Putamen (tissue), 1 donor: ENCODE measurements at places on chromosomes 1 and 21.
A peak's percentile ranks its signal among the peaks of the same experiment; 100 is the strongest.

- DNase-seq: peak; percentile 79
Observed at GRCh38 chr1:38919130-38919529, 22.5 kb downstream of the RHBDL2 start.

GRCh38 chr1:203743091-203743571 lies 21.9 kb upstream of the LAX1 start:
- no peak for DNase-seq

DNA sequence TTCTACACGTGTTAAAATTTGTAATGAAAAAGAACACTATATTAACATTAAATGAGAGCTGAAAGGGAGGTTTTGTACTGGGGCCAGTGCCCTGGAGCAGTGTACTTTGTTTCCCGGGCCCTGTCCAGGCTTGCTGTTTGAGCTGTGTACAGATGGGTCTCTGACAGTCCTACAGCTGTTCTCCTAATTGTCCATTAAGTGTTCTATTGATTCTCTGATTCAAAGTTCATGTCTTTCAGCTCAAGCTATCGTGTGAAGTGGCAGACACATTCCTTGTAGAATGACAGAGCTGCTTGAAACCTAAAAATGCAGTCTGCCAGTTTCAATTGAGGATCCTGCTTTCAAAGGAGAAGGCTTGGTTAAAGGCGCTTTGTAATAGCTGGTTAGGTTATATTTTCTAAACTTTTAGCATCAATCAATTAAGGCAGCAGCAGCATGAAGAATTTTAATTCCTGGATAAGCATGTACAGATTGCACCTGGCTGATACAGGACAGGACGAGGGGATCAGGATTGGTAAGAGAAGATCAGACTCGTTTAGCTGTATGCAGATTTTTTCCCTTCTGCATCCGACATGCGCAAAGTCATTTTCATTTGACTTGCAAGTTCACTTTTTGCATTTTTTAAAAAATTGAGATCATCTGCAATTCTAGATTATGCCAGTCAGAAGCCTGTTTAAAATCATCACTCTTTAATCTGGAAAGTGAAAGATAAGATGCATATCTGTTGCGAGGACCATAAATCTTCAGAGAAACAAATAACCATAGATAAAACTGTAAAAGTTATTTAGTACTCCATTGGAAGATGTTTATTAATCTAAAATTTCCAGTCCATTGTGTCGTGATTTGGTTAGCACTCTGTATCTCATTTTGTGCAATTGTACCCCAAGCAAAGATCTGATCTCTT lies 98.5 kb downstream of the ATG4C start:
- DNase-seq: no peak

GRCh38 chr1:112927462-112927990 lies 28.5 kb downstream of the SLC16A1 start:
- DNase-seq: peak; percentile 51

DNA sequence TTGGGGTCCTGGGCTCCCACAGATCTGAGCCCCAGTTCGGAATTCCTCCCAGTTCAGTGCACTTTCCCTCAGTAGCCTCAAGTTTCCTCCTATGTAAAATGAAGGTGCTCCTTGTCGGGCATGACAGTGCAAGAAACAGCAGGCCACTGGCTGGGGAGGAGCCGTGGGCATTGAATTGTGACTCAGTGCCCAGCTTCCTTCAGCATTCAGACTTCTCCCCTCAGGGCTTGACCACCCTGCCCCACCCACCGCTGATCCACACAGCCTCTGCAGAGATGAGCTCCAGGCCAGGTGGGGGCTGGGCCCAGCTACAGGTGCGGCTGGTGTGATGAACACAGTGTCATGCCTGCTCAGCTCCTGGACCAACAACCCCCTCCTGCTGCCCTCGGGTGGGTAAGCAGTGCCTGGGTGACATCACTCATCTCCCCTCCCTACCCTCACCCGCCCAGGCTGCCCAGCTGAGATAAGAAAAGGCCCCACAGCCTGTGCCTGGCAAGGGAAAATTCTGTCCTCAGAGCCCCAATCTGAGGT lies 4.9 kb downstream of the MOB3C start:
- DNase-seq: no peak

GRCh38 chr1:19006837-19007271 lies 50.4 kb upstream of the IFFO2 start:
- no peak for DNase-seq

GRCh38 chr1:84541679-84542078 lies 32.6 kb downstream of the CTBS start:
- no peak for DNase-seq

GRCh38 chr1:13812456-13813397 lies 112.7 kb downstream of the PRDM2 start:
- no peak for DNase-seq

DNA sequence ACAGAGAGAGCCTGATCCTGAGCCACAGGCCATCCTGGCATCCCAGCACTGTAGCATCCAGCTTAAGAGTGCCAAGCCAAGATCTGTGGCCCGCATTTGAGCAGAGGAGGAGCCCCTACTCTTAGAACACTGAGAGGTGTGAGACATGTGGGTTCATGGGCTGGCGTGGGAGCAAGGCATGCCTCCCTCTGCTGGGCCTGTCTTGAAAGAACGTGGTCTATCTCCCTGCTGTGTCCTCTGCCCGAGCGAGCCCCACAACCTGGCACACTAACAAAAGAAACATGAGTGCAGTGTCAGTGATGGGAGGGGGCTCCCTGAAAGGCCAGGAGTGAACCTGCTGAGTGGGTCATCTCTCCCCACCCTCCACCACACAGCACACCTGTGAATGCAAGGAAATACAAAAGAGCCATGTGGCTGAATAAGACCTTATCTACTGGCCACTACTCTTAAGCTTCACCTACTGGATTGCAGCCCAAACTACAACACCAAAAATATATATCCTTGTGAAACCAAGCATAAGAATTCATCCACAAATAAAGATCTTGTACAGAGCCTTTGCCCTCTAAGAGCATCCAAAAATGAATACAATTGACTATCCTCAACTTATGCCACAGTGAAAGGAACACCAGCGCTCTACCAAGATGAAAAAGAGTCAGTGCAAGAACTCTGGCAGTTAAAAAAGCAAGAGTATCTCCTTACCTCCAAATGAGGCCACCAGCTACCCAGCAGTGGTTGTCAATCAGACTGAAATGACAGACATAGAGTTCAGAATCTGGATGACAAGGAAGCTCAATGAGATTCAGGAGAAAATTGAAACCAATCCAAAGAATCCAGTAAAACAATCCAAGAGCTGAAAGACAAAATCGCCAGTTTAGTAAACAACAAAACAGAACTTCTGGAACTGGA lies 259.4 kb upstream of the DAB1 start:
- no peak for DNase-seq

DNA sequence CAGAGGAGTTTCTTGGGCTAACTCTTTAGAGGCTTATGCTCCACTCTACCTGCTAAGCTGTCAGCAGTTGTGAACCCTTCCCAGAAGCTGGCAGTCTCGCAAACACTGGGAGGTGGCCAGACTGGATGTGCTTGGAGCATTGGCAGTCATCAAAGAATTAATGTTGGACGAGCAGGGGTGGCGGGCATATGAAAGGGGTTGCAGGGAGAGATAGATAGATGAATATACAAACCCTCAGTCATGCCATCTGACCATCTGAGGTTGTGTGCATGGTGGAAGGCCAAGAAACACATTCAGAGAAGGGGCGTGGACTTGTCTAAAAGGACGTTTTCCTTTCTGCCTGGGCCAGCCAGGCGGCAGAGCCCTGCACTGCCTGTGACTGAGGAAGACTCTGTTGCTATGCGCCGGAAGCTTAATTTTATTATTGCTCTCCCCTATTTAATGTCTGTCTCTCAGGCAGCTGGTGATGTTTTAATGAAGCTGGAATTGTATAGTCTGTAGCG lies 164.4 kb downstream of the PBX1 start:
- peak; percentile 27 for DNase-seq

DNA sequence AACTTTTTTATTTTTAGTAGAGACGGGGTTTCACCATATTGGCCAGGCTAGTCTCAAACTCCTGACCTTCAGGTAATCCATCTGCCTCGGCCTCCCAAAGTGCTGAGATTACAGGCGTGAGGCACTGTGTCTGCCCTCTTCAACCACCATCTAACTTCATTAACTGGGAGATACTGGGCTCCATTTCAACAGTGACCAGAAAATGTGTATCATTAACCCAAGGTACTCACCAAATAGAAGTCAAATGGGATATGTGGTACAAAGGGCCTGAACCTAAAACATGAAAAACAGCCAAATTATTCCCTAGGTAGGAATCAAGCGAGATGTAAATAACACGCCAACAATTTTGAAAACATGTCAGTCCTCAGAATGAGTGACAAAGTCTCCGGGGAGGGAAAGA lies 1.2 kb downstream of the ILF2 start:
- no peak for DNase-seq

DNA sequence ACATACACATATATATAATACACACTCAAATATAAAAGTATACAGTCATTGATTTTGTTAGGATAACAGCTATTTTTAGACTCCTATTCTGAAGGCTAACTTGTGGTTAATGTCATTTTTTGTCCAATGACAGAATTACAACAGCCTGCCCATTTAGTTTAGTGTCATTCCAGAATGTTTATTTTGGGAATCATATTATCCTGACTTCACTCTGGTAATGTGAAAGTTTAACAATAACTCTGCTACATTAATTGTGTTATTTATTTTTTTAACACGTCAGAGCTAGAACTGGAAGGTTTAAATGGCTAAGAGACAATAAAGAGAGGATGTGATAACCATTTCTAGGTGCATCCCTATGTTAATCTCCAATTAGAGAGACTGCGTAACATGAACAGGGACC lies 648.1 kb downstream of the USP25 start:
- no peak for DNase-seq

GRCh38 chr1:245488346-245489129 lies 333.8 kb downstream of the KIF26B start:
- DNase-seq: no peak

GRCh38 chr1:108561689-108562326 lies 1.9 kb downstream of the EEIG2 start:
- DNase-seq: no peak

GRCh38 chr1:201019321-201019977 lies 4.1 kb downstream of the KIF21B start:
- no peak for DNase-seq

- DNase-seq: no peak
Observed at GRCh38 chr21:42539931-42540343, 26.3 kb downstream of the SLC37A1 start.

DNA sequence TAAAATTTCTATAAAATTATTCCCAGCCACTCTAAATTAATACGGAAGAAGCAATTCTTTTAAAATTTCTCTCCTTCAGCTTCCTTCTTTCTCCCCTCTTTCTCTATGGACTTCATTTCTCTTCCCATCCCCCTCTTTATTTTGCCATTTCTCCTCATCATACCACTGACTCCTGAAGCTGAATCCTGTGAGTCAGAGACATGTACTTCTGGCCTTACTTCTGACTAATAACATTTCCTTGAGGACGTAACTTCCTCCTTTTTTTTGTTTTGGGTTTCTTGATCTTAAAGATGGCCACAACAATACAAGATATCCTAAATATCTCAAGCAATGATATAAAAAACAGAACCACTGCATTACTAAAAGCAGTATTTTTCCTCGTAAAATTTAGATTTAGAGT lies 63.6 kb upstream of the DENND1B start:
- DNase-seq: no peak
